ENCODE measurements at places on chromosomes 7 and 10. TPM values are rescaled to one million over a fixed set of nuclear protein-coding genes. Genes with fewer than 3 reads are reported as not detected.
A peak's percentile ranks its signal among the peaks of the same experiment; 100 is the strongest.

STX1A gene
- polyA plus RNA-seq, result 8.4 TPM

TBC1D12 gene
- 22.7 TPM for polyA plus RNA-seq

RHEB gene
- 166 TPM for polyA plus RNA-seq

DNA sequence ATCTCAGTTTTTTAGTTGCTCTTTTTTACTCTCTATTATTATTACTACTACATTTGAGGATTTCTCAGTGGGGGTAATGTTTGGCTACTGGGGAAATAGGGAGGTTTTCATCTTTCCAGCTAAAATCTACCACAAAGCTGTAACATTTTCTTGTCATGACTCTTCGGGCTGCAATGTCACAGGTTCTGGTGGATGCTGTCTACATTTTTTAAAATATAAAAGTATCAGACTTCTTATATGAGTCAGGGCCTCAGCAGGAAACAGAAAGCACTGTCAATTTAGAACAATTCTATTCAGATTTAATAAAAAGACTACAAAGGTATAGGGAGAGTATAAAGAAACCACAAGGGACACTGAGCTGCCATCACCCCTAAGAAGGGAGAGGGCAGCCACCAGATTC is 61.6 kb downstream of the DNAJC12 start:
- DNase-seq, result no peak

DNA sequence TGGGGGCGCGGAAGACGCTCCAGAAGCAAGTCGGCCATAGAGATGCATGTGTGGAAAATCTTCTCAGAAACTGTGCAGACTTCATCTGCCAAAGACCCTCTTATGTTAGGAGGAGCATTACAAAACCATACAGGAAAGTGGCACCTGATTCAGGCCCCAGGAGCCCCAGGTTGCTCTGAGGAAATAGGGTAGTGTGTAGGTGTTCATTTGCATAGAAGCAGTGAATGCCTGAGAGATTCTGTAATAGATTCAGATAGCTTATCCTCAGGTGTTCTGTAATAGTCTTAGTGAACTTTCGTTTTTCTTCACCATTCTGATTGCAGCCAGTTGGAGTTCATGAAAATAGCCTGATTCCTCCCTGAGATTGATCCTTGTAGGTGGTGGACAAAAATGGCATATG is 106.4 kb upstream of the GJD4 start:
- DNase-seq, result no peak

DNA sequence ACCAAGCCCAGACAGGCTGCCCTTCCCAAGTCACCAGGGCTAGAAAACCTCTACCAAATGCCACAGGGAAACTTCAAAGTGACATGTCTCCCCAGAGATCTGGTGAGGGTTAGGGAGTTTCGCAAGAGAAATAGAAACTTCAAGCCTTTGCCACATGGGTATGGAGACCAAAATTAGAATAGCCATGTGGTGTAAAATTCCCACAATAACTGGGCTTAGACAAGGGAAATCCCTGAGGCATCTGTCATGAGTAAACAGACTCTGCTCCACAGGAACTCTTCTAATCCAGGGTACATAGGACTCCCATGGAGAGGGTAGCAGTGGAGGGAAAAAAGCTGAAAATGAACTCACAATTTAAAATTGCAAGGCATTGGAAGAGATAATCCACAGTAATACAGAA is 14.3 kb downstream of the ADAM12 start:
- DNase-seq, result no peak

GRCh38 chr10:87660484-87661133 is 931 bp downstream of the PAPSS2 start:
- no peak for DNase-seq

GRCh38 chr7:44217852-44218402 is 17.1 kb downstream of the YKT6 start:
- DNase-seq, result no peak

DNA sequence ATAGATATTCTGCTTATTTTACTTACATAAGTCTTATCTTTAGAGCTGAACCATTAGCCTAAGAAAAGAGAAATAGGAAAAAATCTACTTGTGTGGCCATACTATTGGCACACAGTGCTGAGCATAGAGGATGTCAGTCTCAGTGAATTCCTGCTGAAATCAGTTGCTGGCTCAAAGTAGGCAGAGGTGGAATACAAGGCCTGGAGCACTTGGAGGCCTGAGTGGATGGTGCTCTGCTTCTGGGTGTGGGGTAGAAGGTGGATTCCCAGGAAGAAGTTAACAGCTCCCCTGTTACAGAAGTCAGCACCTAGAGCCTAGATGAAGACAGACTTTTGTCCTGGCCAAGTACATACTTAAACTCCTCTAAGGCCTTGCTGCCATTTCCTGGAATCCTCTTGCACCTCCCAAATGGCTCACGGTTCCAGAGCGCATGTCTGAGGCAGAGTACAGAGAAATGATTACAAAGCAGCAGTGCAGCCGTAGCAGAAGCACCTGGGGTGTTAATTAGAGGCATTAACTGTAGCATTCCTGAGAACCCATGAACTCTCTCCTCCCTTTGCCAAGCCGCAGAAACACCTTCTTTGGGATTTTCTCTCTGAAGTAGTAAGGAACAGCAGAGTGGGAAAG is 18.0 kb upstream of the XPNPEP1 start:
- DNase-seq, result no peak

DNA sequence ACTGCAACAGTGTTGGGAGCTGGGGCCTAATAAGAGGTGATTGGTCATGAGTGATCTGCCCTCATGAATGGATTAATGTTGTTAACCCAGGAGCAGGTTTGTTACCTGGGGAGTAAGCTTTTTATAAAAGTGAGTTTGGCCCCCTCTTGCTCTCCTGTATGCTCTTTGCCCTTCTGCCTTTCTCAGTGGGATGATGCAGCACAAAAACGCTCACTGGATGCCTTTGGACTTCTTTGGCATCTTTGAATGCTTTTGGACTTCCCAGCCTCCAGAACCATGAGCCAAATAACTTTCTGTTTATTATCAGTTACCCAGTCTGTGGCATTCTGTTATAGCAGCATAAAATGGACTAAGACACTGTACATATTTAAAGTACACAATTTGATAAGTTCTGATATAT is 48.5 kb downstream of the CCDC71L start:
- no peak for DNase-seq

GRCh38 chr7:44294325-44295069 is 30.9 kb downstream of the CAMK2B start:
- DNase-seq, result no peak

- DNase-seq, result no peak
Measured at GRCh38 chr10:110005719-110006118, 2.1 kb upstream of the ADD3 start.

DNA sequence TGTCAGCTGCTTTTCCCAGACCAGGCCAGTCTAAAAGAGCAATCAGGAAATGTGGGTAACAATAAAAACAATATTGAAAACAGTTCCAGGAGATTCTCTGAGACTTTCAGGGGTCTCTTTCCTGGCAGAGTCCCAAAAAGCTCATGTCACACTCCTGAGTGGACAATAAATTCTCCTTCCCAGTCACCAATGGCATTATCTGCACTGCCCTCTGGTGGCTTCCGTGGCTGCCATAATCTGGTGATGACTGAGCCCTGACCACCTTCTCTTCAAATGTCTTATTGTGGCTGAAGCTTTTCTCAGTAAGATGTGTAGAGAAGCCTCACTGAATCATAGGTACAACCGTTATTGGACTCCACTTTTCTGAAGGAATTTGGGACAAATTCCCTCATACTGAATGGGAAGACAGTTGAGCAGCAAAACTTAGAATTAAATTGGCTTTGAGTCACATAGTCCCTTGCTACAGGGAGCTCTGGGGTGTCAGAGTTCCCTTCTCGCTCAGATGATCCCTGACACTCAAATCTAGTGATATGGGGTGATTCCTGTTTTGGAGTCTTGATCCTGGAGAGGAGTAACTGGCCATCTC is 24.4 kb upstream of the ASAH2 start:
- peak; percentile 2 for DNase-seq

- DNase-seq, result no peak
Measured at GRCh38 chr7:54563329-54563916, 21.2 kb downstream of the VSTM2A start.

GRCh38 chr7:151057506-151057988 is at the start of gene CDK5:
TSS of gene CDK5 (minus strand) at chr7:151057897. CDS start at chr7:151057848, 49 bp downstream.
- DNase-seq, result no peak
